Brain (organoid and tissue), 16 donors: ENCODE measurements at places on chromosomes 7 and 10.

GRCh38 chr7:157651366-157652160 is 314.8 kb downstream of the DNAJB6 start:
- no peak for DNase-seq

DNA sequence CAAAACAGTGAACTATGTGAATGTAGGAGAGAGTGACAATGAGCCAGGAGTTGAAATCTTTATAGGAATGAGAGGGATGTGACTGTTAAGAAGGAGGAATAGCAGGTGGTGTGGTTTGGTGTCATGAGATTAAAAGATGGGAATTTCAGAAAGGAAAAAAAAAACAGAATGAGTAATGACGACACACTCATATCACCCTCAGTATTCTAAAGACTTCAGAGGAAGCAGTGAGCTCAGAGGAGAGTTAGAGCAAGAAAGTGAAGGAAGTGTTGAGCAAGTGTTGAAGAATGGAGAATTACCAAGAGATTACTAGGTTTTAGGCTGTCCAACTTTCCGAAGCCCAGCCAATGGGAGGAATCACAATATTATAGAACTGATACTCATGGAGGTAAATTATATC is 220.5 kb upstream of the HGF start:
- no peak for DNase-seq

DNA sequence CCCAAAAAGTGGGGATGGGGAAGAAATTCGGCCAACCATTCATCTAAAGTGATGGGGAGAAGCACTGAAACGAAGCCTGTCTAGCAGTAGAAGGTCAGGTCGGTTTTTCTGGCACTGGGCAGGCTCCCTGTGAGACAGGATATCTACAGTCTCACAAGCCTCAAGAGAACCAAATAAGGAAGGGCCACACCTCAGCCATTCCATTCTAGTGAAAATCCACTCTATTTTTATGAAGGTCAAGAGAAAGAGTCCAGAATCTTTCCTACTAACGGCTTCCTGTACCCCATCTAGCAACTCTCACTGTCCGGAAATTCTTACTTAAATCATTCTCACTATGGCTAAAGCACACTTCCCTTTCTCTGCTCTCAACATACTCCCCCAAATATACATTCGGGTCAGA is 267.1 kb downstream of the PRPF18 start:
- DNase-seq = no peak

DNA sequence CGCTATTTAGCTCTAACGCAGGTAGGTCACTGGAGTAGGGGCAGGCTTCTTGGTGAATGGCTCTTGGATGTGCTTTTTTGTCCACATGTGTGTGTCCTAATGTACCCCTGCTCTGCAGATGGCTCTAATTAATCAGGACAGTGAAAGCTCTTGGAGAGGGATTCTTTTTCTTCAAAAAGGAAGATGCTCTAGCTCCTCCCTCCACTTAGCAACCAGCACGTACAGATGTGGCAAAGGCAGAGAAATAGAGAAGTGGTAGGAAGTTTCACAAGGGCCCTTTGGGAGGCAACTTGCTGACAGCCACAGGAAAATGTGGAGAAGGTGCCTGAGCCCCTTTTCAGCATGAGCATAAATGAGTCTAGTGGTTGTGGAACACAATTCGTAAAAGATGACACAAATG is 221.7 kb downstream of the PLXNA4 start:
- peak; percentile 45 for DNase-seq

DNA sequence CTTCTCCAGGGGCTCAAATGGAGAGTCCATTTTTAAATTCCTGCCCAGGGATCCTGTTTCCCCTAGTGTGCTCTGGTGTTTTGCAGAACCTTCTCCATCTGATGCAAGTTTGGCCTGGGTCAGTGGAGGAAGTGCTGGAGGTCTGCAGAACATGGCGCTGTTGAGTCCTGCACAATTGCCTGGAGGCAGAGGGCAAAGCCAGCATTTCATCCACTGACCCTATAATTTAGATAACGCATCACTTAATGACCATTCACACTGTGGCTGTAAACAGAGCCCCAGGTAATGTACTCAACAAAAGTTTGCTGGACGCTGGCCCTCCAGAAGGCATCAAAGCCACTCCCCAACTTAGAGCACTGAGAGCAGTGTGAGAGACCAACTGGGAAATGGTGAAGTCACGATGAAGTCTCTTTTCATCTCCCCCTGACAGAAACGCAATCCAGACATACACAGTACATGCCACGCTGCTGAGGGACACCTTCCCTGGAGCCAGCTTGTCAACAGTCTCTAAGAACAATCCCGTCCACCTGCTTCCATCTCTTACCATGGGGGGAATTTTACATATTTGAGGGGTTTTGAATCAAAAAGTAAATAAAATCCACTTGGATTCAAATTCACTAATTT is 13.4 kb downstream of the C10orf71 start:
- no peak for DNase-seq

- peak; percentile 49 for DNase-seq
Measured at GRCh38 chr7:75977743-75978142, 16.7 kb downstream of the TMEM120A start.

- no peak for DNase-seq
Measured at GRCh38 chr7:25167262-25167843, 42.3 kb upstream of the CYCS start.
